ENCODE measurements at places on chromosomes 1 and 21.

DNA sequence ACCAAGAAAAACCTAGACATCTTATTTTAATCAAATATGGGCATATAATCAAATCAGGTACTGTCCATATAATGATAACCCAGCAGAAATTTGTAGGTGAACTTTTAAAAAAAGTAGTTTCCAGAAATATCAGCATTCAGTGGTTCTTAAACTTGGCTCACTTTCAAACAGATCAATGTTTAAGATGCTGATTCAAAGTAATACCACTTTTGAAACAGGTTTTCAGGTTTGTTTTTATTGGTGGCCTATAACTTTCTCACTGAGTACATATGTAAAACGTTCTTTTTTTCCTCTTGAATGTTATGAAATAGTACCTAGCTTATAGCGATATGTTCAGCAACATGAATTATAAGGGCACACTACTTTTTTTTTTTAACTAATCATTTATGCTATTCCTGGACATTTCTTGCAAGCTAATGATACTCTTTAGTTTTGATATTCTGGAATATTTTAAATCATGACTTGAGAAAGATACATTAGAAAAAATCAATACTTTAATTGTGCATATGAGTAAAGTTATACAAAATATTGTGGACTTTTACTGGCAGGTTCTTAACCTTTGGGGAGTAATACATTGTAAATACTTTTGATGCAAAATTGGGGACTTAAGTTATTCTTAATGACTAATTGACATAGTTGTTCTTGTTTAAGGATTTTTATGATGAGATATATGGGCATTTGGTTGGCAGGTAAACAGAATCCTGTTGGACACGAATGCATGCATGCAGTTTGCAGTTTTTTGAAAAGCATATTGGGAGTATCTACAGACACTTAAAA, 3.0 kb downstream of the NFIA start:
- DNase-seq: no peak

- DNase-seq: no peak
These were observed 163.3 kb downstream of the ST6GALNAC5 start for GRCh38 chr1:77030401-77031105.

- DNase-seq: peak; percentile 29
These were observed 2.2 kb downstream of the NUDC start for GRCh38 chr1:26923711-26924110.

- DNase-seq: no peak
These were observed 257.4 kb downstream of the MATN1 start for GRCh38 chr1:30466026-30466425.

GRCh38 chr1:9302745-9303524, 10.2 kb downstream of the SPSB1 start:
- DNase-seq: no peak

GRCh38 chr1:207321790-207322645, 540 bp downstream of the CD55 start:
- no peak for DNase-seq

- no peak for DNase-seq
These were observed 34.3 kb upstream of the SIM2 start for GRCh38 chr21:36664662-36664990.

DNA sequence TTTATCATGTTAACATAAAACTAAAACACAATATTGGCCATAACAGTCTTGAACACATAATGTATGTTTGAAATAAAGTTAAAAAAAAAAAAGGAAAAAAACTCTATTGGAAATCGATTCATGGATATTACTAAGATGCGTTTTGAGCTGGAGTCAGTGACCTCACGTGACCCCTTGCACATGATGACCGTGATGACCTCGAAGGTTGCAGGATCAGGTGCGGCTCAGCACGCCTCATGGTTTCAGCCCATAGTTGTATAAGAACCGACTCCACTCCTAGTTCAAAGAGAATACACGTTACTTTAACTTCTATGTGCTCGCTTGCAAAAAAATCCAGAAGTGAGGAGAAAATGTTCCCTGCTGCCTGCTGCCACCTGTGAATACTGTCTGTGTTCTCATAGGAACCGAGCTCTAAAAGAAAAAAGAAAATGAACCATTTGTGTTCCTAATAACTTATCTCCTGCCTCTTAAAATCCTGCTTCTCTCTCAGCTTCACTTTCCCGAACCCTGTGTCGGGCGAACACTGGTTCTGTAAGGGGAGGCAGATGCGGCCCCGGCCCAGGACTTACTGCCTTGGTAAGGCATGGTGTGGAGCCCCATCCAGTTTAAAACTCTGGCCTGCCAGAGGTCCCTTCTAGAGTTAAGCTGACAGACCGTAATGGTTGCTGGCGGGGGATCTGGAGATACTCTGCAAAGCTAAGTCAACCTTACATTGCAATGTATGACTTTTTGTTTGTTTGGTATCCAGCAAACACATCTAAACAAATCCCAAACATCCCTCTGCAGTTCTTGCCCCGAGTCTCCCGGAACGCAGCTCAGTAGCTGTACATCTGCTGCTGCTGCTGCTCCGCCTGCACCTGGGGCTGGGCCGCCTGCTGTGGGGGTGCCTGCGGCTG, 33.8 kb upstream of the RIPK4 start:
- DNase-seq: no peak
